ENCODE measurements at places on chromosomes 3 and 15.
A peak's percentile ranks its signal among the peaks of the same experiment; 100 is the strongest.

DNA sequence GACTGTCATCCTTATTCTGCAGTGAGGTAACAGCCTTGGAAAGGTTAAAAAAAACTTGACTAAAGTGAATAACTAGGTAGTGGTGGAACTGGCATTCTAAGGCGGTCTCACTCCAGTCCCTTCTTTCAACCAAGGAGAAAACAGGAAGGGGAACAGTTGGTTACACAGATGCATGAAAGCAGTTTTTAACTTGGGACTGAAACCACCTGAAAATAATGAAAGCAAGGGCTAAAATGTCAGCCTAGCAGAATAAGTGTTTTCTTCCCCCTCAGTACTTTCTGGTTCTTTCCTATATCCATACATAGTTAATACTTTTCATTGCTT, 748 bp upstream of the AVEN start:
- DNase-seq: no peak

DNA sequence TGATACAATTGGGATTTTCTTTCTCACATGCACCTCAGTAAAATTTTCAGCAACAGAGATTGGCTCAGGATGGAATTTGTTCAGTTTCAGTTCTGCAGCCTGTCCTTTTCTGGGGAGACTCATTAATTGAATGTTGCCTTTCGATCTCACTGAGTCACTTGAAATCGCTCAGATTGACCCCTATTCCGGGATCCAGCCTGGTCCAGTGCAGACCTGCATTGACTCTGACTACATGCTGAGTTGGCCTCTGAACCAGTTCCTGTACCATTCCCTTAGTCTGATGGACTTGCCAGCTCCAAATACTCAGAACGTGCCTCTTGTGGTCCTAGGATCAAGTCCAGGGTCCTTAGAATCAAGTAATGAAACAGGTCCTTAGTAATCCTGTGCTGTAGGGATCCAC, 9.4 kb downstream of the IGF1R start:
- DNase-seq: no peak

GRCh38 chr3:57692396-57693147, at the start of gene DENND6A:
TSS of gene DENND6A (minus strand) at chr3:57693077. CDS start at chr3:57693018, 59 bp downstream.
- DNase-seq: peak; percentile 94

DNA sequence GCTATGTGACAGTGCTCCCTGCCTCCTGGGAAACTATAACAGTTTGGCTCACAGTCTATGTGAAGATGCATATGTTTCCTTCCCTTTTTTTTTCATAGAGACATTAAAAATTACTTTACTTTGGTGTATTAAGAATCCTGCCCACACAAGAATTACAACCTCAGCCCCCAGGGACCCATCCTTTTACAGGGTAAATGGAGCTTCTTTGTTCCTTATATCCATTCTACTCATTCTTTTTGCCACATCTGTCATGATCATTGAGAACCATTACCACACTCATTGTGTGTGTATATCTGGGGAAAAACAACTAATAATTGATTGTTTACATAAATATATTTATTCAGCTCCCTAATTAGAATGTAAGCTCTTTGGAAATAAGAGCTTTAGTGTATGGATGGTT, 157.4 kb downstream of the SSR3 start:
- no peak for DNase-seq

DNA sequence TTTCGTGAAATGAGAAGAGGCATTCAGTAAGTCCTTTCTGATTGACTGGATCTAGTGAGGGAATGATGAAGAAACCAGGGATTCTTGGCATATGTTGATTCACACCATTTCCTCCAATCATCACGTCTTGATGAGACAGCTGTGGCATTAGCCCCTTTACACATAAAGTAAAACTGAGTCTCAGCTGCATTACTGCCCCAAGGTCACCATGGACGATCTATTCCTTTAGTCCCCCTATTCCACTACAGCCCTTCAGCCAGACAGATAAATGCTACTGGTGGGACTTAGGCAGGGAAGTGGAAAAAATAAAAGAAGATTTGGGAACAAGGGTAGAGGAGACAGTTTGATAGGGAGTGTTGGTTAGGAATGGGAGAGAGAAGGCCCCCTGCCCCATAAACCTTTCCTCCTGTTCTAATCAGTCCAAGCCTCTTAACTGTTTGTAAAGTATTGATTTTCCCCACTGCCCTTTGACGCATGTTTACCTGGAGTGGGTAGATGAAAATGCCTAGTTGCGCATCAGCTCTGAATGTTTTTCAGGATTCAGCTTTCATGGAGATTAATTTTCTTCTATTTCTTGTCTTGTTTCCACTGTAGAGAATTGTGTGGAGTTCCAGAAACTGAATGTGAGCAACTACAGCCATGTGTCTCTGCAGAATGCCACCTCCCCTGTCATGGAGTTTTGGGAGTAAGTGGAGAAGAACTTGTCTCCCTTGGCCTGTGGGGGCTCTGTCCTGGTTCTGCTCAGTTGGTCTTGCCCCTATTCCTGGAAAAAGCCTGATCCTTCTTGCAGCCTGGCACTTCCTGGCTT, 6.9 kb downstream of the SLC6A11 start:
- DNase-seq: no peak

- no peak for DNase-seq
These were observed 79.4 kb downstream of the CORO2B start for GRCh38 chr15:68658151-68658550.

- no peak for DNase-seq
These were observed 102.4 kb downstream of the KLHL25 start for GRCh38 chr15:85692321-85692720.

DNA sequence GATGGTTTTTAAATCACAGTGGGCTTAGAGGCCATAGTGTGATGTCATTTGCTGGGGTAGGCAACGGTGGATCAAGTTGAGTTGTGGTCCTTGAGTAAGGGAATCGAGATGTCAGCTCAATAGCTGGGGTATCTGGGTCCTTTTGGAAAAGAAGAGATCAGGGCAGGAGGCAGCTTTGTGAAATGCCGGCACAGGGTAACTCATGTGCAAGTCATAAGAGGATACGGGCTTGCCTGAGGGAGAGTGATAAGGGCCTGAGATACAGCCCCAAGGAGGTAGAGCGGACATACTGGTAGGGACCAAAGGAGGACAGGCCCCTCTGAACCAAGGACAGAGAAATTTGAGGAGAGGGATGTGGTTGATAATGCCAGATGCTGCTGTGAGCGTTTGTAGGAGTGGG, 4.2 kb upstream of the FAM131A start:
- no peak for DNase-seq

DNA sequence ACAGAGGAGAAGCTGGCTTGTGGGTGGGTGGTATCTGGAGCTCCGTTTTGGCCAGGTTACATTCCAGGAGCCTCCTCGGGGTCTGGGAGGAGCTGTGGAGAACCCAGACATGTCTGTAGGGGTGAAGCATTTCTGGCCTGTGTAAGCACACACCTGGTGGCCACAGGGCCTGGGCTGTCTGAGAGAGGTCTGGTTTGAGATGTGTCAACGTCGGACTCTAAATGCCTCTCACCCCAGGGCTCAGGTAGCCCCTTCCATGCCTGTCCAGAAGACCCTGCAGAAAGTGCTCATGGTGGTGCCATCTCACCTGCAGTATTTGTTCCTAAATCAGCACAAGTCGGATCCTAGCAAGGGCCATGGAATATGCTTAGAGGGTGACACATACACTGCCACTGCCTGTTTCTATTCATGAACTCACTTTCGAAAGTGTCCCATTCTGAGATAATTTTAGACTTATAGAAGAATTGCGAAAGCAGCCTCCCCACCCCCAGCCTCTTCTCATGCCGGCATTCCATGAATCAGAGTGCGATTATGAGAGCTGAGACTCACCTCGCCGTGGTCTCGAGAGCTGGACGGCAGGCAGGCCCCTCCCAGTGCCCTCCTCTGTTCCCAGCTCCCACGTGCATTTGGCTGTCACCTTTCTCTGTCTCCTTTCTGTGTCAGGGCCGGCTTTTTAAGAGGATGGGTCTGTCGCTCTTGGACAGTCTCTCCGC, 63.7 kb downstream of the KLF15 start:
- no peak for DNase-seq

DNA sequence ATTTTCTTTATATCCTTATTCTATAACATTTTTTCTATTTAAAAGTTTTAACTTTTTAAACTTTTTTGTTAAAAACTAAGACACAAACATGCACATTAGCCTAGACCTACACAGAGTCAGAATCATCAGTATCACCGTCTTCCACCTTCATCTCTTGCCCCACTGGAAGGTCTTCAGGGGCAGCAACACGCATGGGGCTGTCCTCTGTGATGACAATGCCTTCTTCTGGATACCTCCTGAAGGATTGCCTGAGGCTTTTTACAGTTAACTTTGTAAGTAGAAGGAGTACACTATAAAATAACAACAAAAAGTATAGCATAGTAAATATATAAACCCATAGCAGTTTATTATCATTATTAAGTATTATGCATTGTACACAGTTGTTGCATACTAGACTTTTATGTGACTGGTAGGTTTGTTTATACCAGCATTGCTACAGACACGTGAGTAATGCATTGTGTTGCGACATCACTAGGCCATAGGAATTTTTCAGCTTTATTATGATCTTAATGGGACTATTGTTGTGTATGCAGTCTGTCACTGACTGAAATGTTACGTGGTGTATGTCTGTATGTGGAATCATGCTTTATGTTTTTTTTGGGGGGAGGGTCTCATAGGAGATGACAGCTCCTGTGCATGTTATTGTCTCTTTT, 18.2 kb downstream of the ATP1B3 start:
- DNase-seq: no peak

DNA sequence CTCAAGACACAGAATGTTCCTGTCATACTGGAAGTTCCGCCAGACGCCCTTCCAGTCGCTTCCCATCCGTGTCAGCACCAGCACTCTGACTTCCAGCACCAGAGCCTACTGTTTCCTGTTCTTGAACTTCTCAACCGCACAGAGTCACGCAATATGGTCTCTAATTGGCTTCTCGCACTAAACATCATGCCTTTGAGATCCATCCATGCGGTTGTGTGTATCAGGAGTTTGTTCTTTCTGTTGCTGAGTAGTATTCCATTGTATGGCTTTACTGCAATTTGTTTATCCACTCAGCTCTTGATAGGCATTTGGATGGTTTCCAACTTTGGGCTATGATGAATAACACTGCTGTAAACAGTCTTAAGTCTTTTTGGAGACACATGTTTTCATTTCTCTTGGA, 112.1 kb downstream of the LRRK1 start:
- no peak for DNase-seq

Data from stimulated activated CD4-positive, alpha-beta T cell treated with anti-CD3 and anti-CD28 coated beads, Interleukin-12 subunit alpha, Interleukin-12 subunit beta, amount 100 ng/mL, for 4 hours (primary cell).